EH (cell line): ENCODE measurements at places on chromosomes 7 and 10.

DNA sequence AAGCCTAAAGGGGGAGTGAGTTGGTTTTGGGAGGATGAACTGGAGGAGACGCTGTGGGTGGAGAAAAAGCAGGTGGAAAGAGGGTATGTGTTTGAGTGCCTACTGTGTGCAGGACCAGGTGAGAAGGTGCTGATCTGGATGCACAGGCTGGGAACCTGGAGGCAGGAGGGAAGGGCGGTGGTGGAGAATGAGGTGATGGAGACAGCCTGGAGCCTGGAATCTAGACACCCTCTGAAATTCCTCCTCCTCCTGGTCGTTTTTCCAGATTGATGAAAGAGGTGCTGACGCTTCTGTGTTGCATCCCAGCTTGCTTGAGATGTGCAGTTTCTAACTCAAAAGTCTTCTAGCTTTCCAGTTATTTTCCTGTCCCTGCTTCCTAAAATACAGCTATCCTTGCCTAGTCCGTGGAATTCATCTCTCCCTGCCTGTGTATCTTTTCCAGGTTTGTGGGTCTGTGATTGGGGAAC is 67.5 kb downstream of the LRMDA start:
- no peak for DNase-seq

- DNase-seq = no peak
Measured at GRCh38 chr10:121242741-121243608, 355.3 kb downstream of the FGFR2 start.

DNA sequence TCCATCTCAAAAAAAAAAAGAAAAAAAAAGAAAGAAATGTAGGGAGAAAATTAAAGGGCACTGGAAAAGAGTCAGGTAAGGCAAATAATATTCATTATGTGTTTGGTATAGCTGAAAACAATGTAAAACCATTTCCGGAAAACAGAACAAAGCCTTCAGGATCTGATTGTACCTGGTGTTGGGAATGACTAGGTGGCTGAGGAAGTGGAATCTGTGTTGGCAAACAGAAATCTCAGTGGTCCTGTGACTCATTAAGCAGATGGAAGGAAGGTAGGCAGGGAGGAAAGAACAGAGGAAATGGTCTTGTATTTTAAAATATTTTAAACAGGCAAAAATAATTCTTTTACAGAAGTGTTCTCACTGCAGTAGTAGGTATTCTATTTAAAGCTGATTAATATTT is 55.7 kb upstream of the GATA3 start:
- no peak for DNase-seq

DNA sequence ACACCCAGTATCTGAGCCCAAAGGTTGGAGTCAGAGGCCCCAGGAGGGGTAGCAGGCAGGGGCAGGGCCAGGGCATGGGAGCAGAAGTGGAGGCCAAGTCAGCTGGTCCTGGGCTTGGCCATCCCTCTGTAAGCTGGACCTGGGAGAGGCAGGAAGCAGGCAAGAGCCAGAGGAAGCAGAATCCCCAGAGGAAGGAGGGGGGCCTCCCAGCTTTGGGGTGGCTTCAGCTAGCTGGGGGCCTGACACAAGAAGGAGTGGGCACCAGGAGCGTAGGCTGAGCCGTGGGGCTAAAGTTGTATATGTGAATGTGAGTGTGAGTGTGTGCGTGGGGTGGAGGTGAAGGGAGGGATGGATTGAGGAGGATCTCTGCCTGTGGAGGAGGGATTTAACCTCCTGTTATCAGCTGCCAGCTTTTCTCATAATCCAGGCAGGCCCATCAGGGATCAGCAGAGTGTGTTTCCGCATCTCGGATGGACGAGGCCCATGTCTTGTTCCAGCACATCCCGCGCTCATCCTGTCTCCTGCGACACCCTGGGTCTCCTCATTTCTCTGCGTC is 54.0 kb downstream of the NEURL1 start:
- DNase-seq = no peak

DNA sequence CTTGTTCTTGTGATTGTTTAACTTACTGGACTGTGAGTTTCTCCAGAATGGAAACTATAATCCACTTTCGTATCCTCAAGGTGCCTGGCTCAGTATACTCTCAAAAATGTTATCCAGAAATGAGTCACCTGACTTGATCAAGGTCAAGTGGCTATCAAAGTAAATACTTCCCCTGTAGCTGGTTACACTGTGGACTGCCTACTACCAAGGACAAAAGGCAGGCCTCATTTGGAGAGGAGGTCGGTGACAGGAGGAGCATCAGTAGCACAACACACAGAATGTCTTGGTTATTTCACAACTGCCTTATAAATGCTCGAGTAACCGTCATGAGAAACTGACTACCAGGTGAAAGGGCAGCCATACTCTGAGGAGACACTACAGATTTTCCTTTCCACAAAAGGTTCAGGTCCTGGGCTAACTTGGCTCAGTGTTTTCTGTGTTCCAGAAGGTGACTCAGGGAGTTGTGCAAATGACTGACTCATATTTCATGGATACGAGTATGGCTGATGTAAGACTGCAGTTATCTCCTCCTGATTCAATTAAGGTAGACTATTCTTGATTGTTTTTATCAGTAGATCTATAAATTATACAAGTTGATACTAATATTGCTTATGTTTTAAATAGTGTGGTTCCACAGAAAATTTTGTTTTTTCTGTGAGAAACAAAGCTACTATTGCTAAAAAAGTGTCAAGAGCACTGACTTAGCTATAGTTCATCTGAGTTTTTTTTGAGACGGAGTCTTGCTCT is 4.2 kb upstream of the CCNY start:
- DNase-seq = peak; percentile 86

DNA sequence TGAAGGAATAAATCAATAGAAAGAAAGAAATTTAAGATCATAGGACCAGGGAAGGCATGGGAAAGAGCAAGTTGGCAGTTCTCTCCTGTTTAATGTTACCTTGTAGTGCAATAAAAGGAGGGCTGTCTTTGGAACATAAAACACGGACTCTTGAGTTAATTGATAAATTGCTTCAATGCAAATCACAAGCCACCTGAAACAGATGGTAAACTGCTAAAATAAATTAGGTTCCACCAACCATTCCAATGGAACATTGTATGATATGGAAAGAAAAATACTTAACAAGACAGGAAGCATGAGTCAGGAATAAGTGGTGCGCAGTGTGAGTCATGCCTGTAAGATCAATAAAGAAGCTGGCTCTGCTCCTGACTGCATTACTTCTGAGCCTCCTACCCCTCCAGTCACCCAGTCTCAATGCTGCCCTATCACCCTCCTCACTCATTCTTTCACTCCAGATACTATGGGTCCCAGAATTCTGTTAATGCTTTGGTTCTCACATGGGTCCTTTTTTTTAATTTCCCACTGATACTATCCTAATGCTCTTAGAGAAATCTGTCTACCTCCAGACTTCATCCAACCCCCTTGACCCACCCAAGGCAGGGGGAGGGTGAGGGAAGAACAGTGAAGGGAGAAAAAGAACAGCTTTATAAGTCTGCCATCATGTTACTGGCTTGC is 78.9 kb downstream of the LRRC17 start:
- peak; percentile 96 for DNase-seq
